ENCODE measurements at places on chromosomes 12 and 14.

DNA sequence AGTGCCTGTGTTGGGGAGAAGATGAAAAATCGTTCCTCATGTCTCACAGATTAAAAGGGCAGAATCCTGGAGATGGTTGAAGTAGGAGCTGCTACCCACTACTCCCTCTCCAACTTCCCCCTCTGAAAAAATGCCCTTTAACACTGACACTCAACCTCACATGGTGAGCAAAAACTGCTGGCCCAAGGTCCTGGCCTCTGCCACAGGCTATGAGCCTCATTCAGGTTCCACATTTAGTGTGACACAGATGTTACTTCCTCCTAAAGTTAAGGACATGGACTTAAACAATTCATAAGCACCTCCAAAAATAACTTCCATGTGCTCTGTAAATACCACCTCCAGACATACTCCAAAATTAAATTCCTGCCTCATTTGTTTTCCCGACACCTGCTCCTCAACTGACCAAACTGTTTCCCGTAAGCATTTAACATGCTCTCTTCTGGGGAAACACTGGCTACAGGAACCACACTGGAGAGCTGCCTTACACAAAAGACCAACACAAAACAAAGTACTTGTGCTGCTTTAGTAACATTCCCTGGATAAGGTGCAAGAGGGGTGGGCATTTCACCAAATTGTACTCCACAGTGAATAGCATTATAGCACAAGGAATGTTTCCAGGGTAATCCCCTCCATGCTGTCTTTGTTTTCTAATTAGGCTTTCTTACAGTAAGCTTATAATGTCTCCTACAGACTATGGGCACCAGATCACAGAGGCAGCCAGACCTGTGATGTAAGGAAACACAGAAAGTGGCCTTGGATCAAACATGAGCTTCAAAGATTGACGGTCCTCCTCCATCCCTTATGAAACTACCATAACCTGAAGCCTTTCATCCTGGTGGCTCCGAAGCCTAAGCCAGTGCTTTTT is 57.0 kb downstream of the PHLDA1 start:
- no peak for DNase-seq

DNA sequence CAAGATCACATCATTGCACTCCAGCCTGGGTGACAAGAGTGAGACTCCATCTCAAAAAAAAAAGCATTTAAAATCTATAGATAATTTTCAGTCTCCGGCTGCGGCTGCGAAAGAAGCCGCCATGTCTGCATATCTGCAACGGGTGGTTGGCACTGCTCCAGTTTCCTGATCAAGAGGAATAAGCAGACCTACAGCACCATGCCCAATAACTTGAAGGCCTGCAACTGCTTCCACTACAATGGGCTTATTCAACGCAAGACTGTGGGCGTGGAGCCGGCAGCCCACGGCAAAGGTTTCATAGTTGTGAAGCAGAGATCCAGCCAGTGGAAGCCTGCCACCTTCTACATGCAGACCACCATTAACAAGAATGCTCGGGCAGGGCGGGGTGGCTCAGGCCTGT is 30.6 kb upstream of the EID3 start:
- no peak for DNase-seq

- no peak for DNase-seq
Measured at GRCh38 chr14:54651649-54652048, 84.7 kb downstream of the SAMD4A start.

DNA sequence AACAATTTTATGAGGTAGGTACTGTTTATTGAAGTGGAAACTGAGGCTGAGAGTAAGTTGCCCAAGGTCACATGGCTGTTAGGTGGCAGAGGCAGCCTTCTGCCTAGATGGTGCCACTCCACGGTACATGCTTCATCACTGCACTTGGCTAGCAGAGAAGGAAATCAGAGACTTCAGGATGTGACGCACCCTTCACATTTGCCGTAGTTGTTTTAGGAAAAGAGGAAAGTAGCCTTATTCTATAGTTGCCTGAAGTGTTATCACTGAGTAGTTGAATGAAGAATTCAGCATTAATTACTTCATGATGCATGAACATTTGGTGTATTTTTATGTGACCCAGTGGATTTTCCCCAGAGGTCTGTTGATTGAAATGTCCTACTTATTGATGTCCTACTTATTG is 55.7 kb downstream of the ERC1 start:
- DNase-seq = no peak

DNA sequence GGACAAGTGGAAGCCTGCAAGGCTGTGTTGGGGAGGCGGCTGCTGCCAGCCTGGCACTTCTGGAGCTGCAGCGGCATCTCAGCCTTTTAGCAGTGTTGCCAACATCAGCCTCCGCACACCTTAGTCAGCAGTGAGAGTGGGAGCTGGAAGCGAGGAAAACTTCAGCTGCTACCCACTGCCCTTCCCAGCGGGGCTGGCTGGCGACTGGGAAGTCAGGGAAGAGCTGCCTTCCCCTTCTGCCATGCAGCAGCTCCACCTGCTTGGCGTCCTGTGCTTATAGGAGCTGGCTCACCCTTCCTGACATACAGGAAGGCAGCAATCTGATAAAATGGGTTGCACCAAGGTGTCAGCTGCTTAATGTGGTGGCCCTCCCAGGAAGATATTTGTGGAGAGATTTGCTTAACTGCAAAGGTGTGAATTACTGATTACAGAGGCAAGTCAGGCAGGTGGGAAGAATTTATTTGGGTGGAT is 15.4 kb upstream of the PLEKHG3 start:
- peak; percentile 70 for DNase-seq

DNA sequence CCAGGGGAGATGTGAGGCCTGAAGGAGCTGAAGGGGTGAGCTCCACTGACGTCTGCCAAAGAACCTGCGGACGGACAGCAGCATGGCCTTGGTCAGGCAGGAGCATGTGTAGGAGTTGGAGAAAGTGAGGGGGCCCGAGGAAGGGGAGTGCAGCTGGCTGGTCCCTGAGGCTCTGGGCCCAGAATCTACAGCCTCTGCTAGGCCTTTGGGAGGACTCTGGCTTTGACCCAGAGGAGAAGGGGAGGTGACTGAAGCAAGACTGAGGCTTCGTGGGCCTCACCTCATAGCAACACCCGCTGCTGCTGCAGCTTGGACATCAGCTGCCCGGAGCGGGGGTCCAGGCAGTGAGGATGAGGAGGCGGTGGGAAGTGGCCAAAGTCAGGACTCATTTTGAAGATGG is 216.6 kb upstream of the FKBP4 start:
- no peak for DNase-seq

DNA sequence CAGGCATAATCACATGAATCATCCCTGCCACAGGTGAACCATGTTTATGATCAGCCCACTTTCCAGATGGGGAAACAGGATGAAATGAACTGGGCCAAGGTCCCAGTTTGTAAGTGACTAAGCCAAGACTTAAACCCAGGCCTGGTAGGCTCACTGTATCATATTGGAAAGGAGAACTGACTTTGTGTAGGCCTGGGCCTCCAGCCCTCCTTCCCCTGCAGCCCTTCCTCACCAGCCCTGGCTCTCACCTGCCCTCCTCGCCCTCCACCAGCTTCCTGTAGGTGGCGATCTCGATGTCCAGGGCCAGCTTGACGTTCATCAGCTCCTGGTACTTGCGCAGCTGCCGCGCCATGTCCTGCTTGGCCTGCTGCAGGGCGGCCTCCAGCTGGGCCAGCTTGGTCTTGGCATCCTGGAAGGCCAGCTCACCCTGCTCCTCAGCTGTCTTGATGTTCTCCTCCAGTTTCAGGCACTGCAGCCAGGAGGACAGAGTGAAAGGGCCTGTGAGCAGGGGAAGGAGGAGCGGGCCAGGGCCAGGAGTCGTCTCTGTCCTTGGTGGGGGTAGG is 19.8 kb downstream of the KRT80 start:
- no peak for DNase-seq

GRCh38 chr12:92995258-92995903 is 66.3 kb upstream of the EEA1 start:
- no peak for DNase-seq

- DNase-seq = peak; percentile 70
Measured at GRCh38 chr14:32329146-32329545, at the start of gene AKAP6. AKAP6 (plus strand) TSS chr14:32329298; CDS start chr14:32433494, 104,196 bp downstream.

DNA sequence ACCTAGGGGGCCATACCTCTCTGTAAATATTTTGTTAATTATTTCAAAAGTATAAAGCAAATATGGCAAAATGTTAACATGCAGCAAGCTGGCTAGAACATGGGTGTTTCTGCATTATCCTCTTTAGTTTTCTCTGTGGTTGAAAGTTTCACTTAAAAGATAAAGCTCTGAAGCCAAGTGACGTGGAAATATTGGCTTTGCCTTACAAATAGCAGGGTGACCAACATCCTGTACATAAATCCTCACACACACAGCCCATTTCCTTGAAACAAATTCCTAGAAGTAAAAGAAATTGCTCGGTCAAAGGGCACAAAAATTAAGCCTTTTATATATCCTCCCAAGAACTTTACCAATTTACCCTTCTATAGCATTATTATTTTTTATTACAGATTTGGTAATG is 10.6 kb upstream of the VWF start:
- no peak for DNase-seq

DNA sequence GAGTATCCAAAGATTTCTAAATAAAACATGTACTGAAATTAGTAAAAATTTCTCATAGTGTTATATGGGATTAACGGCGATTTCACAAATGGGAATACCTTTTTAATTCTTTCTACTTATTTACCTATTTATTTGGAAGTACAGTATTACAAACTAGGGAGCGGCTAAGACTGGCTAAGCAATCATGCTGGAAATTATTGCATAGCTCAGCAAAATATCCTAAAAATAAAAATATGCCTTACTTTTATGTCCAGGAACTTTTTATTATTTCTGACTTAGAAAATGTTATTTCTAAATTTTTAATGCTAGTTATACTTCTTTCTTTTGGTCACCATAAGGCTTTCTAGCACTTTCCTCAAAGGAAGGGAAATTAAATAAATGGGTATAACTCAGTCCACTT is 36.5 kb upstream of the PTCSC3 start:
- no peak for DNase-seq

DNA sequence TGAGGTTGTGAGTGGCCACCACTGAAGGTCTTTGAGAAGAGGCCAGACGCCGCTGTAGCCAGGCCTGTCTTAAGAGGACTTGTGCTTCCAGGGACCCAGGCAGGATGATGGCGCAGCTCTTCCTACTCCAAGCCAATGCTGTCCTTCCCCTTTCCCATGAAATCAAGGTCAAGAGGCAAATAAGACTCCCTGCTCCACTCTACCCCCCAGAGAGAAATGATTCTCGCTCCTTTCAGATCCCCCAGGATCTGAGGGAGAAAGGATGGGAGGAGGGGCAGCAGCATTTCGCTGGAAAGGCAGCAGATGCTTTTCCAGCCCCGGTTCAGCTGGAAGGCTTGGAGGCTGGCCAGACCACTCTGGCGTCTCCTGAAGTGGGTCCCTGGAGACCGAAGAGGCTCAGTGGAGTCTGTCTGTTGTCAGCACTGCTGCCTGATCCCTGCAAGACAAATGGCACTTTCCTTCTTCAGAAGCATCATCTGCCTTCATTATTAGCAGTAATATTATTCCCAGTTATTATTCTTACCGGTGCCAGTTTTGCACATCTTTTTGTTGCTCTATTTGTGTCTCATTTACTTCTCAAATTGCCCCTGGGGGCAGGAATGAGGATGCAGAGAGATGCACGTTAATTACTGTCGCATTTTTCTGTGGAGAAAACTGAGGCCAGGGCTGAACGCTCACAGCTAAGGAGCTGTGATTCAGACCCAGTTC is 51.4 kb downstream of the C14orf132 start:
- DNase-seq = peak; percentile 93

- DNase-seq = no peak
Measured at GRCh38 chr12:56631790-56632700, 1.9 kb upstream of the BAZ2A start.

DNA sequence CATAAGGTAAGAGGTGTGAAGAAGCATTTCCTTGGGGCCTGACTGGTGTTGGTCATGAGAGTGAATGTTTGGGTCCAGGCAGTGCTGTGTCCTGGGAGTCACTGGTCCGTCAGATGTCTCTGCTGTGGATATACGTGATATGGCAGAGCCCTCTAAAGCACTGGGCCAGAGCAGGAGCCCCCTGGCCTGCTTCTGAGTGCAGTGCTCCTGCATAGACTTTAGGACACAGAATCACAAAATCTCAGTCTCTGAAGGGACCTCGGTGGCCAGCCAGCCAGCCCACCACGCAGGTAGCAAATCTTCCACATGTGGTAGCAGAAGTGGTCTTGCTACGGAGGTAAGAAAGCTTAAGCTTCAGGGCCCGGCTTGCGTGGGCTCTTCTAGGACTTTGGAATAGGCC is 18.5 kb upstream of the AQP2 start:
- no peak for DNase-seq

- no peak for DNase-seq
Measured at GRCh38 chr12:6603095-6603567, 4.0 kb downstream of the CHD4 start.

DNA sequence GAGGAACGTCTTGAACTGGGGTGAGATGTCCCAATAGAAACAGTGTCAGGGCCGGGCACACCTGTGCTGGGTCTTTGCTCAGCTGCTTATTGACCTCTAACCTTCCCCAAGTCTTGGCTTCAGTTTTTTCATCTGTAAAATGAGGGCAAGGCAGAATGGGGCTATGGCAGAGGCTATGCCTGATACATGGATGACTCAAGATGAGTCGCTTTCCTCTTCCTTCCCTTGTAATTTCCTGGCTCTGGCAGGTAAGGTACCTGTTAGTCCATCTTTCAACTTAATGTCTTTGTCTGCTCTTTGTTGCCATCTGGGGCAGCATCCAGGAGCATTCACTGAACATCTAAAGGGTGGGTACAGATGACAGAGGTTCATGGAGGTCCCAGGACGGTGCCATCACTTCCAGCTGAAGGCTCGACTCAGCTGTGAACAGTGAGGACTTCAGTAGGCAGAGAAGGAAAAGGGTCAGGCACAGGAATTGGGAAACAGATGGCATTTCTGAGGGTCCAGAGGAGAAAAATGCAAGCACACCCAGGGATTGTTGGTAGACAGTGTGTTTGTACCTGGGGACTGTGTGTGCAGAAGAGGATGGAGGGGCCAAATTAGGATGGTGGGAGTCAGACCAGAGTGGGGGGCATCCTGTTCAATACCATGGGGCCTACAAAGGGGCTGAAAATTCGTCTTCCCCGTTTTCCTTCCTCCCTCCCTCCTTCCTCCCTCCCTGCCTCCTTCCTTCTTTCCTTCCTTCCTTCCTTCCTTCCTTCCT is 268.3 kb downstream of the VRK1 start:
- no peak for DNase-seq

DNA sequence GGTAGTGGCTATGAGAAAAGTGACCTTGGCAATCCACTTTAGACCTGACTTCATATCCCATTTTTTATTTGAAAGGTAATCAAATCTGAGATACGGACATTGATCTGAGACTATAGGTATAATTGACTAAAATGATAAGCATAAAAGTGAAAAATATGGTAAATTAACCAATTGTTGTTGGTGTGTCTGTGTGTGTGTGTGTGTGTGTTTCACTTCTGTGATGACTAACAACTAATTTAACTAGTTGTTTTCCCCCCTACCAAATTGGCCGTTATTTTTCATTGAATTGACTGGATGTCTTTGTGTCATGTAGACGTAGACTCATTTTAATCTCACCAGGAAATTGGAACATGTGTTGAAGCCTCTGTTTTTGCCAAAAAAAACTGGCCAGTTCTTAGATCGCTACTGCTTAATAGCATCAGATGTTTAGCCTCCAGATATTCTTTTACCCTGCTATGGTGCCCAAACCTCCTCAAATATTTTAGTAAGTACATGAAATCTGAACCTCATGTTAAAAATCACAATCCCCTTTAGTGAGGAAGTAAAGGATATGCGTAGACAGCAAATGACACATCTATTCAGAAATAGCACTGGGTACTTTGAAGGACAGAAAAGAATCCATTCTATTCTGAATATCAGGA is 395.0 kb downstream of the EGLN3 start:
- DNase-seq = no peak

Measured in posterior cingulate gyrus (tissue), 11 donors.